ENCODE measurements at places on chromosomes 5 and 9.

GRCh38 chr5:145062280-145063062, 772.7 kb downstream of the PRELID2 start:
- no peak for DNase-seq

DNA sequence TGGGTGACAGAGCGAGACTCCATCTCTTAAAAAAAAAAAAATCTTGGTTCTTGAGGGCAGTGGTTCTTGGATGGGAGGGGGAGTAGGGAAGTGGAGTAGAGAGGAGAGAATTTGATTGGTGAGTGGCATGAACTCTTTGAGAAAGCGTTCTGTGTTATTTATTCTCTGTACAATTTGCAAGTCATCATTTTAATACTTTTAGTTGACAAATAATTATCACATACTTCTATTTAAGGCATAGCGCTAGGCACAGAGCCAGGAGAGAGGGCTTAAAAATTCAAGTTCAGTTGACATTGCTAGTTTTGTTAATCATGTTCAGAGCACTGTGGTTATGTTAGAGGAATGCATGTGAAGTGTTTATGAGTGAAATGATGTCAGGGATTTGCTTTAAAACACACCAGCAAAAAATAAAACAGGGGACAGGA, 24.6 kb downstream of the HSDL2 start:
- no peak for DNase-seq

GRCh38 chr9:117135501-117136098, 279.3 kb downstream of the ASTN2 start:
- DNase-seq = no peak

DNA sequence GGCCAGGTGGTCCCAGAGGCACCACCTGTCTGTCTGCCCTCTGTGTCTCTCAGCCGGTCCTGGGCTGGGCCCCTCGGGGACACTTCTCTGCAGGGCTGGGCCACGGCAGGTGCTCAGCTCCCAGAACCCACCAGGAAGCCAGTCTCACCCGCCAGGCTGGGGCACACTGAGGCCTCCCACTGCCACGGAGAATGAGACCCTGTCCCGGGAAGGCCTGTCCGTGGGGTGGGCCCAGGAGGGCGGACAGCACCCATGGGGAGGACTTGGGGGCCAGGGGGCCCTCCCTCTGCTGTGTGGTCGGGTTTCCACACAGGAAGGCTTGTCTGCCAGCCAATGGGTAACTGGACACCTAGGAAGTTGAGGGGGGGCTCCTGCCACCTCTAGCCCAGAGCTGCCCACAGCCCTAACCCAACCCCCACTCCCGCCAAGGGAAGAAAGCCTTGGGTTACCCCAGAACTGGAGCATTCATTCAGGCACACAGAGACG, 4.1 kb upstream of the TUBB4B start:
- DNase-seq = no peak

DNA sequence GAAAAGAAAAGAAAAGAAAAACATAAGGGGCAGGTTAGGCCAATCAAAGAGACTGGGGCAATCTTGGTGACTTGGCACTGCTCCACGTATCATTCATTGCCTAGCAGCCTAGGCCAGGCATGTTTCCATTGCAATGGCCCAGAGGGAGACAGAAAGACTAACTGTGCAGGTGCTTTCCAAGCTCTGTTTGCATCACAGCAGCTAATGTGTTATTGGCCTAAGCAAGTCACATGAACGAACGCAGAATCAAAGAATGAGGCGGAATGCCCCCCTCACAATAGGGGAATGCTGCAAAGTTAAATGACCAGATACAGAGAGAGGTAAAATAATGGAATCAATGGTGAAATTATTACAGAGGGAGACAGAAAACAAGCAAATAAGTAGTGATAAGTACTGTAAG, 11.1 kb upstream of the VPS13A start:
- DNase-seq = no peak

Measured in stimulated activated CD4-positive, alpha-beta T cell treated with anti-CD3 and anti-CD28 coated beads, TNF-alpha, amount 100 ng/mL, for 1 hour (primary cell).